ENCODE measurements at places on chromosomes 2 and 18.
A peak's percentile ranks its signal among the peaks of the same experiment; 100 is the strongest.

DNA sequence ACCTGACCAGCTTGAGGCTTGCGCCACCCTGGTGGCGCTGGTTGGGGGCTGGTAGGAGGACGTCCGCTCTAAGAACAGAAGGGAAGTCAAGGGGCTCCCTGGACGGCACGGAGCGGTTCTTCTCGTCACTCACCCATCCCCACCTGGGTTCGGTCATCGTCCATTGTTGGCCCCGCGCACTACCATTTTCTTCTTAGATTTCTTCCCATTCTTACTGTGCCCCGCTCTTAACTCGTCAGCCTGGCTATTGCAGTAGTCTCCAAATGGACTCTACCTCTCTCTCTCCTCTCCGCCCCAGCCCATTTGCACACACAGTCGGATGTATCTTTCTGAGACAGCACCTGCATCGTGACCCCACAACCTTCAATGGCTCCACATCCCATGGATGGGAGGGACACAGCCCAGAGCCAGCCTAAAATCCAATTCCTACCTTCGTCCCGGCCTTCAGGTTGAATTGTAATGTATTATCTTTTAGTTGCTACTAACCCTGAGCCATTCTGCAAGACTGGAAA lies 814 bp upstream of the RAB1A start:
- peak; percentile 17 for DNase-seq

DNA sequence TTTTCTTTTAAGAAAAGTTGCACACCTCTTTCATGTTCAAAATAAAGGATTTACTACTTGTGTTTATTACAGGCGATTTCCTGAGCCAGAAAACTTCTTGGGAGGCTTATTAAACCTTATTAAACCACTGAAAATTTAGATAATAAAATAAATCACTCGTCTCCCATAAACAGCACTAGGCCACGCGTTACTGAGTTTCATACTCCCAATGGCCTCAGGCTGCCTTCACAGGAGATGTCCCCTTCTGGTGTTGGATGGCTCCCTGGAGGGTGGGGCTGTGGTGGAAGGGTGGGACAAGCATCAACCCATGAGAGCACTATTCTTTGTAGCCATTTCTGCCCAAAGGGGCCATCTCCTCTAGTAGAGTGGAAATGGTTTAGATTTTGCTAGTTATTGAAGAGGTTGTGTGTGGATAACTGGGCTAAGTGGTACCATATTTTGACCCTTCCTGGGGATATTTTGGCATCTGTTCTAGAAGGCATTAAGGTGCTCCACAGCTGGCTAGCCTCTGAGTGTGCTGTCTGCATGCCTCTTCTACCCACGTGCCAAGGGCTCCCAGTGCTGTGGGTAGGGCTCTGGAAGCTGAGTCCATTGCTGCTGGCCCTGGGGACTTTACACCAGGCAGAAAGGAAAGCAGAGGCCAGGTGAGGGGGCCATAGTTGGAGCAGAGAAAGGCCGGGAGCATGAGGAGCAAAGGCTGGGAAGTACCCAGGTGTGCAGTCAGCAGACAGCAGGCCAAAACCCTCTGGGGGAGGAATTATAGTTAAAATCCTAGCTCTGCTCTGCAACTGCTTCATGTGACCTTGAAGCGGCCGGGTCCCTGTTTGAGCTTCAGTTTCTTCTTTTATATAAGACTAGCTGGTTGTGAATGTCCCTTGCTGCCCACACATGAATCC lies 121.7 kb upstream of the SMAD2 start:
- DNase-seq = no peak

DNA sequence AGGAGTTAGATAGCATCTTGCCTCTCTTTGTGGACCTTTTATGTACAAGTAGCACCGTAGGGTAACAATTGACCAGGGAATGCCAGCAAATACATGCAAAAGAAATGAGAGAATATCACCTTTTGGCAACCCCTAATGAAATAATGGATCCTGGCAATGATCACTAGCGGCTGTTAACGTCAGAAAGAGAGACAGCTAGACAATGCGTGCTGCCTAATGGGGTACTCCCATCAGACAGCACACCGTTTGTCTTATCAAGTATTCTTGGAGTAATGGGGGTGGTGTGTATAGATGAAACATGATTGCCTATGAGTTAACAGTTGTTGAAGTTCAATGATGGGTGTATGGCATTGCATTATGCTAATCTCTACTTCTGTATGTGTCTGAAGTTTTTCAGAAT lies 1.6 kb downstream of the ELAC1 start:
- DNase-seq = no peak

GRCh38 chr18:12863687-12864216 lies 20.3 kb downstream of the PTPN2 start:
- no peak for DNase-seq

DNA sequence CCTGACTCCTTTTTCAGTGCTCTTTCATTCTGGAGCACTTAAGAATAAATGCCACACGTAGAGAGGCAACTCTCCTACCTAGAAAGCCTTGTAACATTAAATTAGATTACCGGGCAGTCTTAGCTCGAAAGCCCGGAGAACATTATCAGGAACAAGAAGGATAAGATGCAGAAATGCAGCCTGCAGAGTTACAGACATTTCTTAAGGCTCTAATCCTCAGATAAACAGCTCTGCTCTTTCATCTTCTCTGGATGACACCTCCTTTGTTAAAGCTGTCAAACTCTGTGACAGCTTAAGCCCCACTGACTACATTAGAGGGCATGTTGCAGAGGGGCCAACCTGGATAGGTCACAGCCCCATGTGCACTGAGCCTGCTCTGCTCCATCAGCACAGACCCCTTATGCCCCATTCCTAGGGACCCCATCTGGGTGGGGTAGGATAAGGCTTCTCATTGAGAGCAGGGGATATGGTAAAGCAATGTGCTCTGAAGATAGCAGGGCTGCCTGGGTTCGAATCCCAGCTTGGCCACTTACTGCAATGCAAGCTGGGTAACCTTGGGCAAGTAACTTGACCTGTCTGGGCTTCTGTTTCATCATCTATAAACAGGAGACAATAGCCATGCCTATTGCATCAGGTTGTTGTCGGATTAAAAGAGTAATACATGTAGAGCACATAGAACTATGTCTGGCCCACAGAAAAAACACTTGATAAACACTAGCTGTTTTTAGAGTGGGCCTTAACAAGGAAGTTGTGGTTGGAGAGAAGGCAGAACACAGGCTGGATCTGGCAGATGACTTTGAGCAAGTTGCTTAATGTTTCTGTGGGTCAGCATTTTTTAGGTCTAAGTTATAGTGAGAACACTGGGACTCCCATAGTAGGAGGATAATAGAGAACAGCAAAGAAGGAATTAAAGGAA lies 111.4 kb downstream of the THNSL2 start:
- DNase-seq = no peak
